ENCODE measurements at places on chromosomes 2 and 18.

GRCh38 chr2:20143263-20143662, 81.7 kb downstream of the SDC1 start:
- no peak for DNase-seq

DNA sequence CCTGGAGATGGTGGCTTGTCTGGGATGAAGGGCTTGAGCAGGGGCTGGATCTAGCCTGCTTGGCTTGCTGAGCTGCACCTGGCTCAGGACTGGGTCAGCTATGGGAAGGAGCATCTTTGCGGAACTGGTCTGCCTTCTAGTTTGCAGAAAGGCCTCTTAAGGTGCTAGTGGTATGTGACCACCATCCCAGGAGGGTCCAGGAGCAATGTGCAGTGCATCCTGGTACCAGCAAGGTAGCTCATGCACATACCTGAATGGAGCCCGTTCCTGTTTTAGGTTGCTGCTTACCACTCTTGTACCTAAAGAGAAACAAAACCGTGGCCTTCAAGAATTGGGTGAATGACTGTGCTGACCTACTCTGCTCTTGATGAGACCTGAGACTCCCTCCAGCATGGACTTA, 118.6 kb upstream of the PELI1 start:
- no peak for DNase-seq

DNA sequence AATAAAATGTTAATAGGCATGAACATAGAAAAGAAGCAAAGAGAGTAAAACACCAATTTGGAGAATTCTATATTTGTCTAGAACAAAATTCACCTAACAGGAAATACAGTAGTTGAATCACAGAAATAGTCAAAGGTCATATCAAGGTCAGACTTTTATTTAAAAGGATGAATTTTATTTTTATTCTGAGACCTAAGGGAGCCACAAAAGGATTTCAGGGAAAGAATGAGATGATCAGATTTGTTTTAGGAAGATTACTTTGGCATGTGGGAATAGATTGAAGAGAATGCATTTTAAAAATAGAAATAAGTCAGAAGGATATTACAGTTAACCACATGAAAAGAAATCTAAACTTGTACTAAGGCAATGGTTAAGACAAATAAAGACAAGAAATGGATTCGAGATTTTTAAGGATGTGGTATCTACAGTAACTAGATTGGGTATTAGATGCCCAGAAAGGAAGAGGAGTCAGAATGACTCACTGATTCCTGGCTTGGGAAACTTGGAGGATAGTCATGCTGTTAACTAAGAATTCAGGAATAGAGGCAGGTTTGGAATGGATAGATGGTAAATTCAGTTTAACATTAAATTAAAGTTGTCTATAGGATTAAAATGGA, 56.0 kb downstream of the METTL4 start:
- peak; percentile 87 for DNase-seq

- no peak for DNase-seq
Measured at GRCh38 chr2:109726379-109727270, 67.5 kb upstream of the RGPD5 start.

- DNase-seq = no peak
Measured at GRCh38 chr18:49619801-49620200, 57.9 kb downstream of the LIPG start.

- no peak for DNase-seq
Measured at GRCh38 chr2:68800027-68800401, 65.4 kb downstream of the ARHGAP25 start.

- no peak for DNase-seq
Measured at GRCh38 chr2:239773228-239774141, 251.7 kb downstream of the NDUFA10 start.

DNA sequence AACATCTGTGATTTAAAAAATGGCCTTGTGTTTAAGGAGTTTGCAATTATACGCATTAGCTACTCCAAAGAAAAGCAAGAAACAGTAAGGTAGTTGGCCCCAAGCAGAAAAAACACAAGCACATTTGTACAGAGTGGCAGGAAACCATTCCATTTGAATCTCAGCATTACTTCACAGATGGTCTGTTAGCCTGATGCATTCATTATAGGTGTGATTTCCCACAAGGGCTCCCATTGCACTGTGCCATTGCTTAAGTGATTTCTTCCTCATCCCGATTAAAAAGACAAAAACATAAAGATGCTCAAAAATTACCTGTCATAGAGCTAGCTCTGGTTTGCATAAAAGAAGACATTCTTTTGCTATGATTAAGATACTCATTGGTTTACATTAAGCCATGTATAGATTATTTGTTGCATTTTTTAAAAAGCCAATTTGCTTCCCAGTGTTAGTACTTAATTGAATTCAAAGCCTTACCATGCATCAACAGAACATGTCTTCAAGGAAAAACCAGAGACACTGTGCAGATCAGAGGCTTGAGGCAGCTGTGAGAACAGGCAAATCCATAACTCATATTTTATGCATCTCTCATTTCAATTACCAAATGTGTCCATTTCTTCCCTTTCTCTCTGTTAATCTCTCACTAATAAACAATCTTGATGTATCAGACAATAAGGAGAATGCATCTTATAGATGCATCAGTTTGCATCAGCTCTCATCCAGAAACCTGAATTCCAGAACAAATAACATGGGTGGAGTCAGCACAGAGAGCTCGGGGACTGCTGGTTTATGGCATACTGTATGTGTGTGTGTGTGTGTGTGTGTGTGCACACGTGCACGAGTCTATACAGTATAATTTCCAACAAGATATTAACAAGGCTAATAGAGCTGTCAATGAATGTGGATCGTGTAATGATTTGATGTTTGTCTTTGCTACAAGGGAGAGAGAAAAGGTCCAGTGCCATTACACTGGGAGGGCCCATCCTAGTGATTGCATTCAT, 558.6 kb upstream of the HS6ST1 start:
- DNase-seq = no peak

GRCh38 chr2:173993459-173993858, 28.3 kb upstream of the SP3 start:
- DNase-seq = no peak

- no peak for DNase-seq
Measured at GRCh38 chr18:78571831-78572347, 407.7 kb upstream of the SALL3 start.

DNA sequence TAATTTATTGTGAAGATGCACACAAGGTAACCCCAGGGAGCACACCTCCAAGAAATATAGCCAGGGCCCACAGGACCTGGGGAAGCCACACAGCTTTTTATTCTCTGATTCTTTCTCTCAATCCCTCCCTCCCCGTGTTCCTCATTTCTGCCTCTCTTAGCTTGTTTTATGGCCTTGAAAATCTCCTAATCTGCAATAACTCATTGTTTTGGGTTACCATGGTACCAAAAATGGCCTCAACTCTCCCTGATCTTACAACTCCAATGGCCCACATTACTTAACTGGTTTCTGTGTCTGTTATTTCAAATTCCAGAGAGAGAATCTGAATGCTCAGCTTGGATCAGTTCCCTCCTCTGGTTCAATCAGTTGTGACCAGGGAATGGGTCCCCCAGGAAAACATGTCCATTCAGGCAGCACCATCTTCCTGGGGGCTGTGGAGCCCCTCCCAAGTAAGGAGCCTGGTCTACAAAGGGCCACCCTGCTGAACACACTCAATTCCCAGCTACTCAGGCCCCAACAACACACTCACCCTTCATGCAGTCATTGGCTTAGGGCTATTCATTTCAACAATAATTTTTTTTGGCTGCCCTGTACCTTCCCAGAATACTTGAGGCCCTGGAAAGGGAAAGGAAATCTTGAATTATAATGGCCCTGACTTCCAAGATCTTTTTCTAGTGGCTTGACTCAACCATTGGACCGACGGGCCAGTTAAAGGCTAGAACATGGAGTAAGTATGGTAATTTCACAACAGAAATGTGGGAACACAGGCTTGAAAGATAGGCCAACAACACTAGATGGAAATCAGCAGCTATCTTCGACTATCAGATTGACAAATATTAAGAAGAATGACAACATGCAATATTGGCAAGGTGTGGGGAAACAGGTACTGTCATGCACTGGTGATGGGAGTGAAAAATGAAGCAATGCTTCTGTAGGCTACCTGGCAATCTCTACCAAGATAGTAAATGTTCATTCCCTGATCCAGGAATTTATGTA, 41.6 kb upstream of the ST3GAL5 start:
- DNase-seq = peak; percentile 66

- DNase-seq = no peak
Measured at GRCh38 chr2:126891681-126892500, 6.8 kb upstream of the TEX51 start.

DNA sequence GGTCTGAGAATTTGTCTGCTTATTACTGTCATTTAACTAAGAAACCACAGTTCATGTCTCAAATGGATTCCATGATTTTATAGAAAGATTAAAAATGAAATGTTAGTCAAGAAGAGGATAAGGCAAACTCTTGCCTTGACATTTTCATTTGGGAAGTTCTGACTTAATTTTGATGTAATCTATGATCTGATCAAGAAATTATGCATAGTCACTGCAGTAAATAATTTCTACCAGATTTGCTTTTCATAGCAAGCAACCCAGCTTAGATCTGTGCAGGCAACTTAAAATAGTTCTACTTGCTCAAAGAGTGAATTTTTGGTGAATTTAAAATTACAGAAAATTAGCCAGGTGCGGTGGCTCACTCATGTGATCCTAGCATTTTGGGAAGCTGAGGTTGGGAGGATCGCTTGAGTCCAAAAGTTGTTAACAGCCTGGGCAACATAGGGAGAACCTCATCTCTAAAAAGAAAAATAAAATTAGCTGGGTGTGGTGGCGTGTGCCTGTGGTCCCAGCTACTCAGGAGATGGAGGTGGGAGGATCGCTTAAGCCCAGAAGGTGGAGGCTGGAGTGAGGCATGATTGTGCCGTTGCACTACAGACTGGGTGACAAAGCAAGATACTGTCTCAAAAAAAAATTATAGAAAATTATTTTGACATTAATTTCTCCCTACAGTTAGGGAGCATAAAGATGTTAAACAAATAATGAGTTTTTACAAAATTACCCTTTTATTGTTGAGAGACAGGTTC, 158.7 kb upstream of the MYO3B start:
- no peak for DNase-seq

DNA sequence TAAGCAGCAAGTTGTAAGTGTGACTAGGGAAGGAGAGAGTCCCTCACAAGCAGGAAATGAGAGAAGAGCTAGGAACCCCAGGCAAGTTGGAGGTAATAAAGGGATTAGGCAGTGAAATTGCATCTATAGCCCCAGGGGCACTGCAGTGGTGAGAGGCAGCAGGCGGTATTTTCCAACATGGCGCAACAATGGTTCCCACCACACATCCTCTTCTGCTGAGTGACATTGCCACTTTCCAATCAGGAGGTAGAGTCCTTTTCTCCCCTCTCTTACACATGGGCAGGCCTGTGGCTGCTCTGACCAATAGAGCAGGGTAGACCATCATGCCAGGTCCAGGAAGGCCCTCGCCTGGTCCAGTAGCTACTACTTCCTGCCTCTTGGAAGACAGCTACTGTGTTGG, 86.6 kb downstream of the DNER start:
- DNase-seq = peak; percentile 27

GRCh38 chr18:51290860-51291259, 93.4 kb upstream of the MEX3C start:
- no peak for DNase-seq

GRCh38 chr2:235142601-235143000, 190.8 kb downstream of the SH3BP4 start:
- peak; percentile 28 for DNase-seq

DNA sequence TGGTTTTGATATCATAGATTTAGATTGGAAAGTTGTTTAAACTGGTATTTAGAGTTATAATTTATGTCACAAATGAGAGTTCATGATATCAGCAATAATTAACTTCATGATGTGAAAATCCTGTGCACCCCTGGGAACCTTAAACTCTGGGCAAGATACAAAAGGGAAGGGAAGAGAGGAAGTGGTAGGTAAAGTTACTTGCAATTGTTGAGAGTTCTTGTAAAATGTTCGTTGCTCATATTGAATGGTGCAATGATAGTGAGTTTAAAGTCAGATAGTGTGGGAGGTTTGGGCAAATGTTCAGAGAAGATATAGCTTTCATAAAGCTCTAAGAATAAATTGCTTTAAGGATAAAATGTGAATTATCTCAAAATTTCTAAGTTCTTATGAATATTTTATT, 75.4 kb downstream of the SP110 start:
- DNase-seq = no peak

DNA sequence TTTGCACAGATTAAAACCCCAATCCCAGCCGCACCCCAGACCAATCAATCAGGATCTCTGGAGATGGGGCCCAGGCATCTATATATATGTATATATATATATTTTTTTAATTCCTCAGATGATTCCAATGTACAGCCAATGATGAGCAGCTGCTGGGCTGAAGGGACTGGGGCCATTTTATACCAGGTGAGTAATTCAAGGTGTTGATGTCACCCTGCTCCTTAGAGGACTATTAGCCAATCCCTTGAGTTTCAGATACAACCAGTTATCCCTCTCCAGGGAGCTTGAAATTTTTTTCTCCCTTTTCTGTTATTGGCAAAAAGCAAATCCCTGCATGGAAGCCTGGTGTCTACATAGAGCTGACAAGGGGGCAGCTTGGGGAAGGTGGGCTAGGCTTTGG, 59.8 kb downstream of the MCFD2 start:
- no peak for DNase-seq
